Thyroid gland (tissue), 4 donors: ENCODE measurements at places on chromosomes 5 and 9.

DNA sequence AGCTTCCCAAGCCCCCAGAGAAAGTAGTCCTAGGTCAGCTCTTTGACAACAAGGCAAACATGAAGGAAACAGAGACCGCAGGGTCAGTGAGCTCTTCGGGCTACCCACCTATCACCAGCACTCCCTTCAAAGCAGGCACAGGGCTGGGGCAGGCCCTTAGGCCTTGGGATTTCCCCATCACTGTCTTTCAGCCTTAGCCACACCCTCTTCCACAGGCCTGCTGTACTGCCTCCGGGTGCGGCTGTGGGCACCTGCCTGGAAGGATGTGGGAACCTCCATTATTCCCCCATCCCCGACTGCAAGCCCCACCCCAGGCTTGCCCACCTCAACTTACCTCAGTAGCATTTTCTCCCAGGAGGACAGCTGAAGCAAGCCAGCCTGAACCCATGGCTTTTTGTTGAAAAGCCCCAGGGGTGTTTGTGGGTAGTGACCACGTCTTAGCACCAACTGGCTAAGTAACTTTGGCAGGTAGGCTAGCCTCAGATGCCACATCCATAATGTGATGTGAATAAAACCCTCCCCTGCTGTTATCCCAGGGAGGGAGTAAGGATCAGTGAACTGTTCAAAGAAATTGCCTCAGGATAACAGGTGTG lies 100.2 kb downstream of the PIK3R1 start:
- no peak for DNase-seq

- DNase-seq = no peak
These were observed 1.5 kb upstream of the SLC6A19 start for GRCh38 chr5:1199649-1200494.

DNA sequence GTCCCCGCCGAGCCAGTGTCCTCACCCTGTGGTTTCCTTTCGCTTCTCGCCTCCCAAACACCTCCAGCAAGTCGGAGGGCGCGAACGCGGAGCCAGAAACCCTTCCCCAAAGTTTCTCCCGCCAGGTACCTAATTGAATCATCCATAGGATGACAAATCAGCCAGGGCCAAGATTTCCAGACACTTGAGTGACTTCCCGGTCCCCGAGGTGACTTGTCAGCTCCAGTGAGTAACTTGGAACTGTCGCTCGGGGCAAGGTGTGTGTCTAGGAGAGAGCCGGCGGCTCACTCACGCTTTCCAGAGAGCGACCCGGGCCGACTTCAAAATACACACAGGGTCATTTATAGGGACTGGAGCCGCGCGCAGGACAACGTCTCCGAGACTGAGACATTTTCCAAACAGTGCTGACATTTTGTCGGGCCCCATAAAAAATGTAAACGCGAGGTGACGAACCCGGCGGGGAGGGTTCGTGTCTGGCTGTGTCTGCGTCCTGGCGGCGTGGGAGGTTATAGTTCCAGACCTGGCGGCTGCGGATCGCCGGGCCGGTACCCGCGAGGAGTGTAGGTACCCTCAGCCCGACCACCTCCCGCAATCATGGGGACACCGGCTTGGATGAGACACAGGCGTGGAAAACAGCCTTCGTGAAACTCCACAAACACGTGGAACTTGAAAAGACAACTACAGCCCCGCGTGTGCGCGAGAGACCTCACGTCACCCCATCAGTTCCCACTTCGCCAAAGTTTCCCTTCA lies 1.4 kb downstream of the GLIS3 start:
- DNase-seq = peak; percentile 68

- no peak for DNase-seq
These were observed 8.7 kb downstream of the ASTN2 start for GRCh38 chr9:117405950-117406705.

DNA sequence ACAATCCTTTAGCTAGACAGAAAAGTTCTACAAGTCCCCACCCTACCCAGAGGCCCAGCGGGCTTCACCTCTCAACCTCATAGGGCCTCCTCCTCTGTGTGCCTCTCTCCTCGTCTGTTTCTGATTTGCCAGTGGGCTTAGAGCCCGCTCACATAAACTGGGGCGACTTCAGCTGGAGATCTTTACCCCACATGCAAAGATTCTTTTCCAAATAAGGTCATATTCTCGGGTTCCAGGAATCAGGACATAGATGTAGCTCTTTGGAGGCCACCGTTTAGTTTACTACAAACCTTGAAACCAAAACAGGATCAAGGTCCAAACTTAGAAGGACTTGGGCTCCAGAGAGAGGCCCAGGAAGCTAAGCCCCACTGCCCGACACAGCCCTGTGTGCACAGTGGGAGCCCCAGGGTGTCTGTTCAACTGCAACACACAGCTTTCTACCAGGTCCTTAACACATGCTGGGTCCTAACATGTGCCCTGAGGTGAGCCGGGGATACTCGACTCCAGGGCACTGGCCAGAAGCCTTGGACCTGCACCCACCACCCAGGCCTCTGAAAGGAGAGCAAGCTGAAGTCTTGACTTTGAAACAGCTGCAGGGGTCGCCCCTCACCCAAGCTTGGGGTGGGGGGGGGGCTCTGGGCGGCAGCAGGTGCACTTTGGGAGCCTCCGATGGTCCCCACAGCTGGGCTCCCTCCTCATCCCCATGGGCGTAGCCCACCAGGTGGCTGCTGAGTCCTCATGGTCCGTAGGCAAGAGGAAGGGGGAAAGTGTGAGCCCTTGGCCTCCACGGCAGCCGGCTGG lies 26.8 kb upstream of the SLC12A7 start:
- no peak for DNase-seq

- no peak for DNase-seq
These were observed 4.5 kb upstream of the GRHPR start for GRCh38 chr9:37417857-37418618.

DNA sequence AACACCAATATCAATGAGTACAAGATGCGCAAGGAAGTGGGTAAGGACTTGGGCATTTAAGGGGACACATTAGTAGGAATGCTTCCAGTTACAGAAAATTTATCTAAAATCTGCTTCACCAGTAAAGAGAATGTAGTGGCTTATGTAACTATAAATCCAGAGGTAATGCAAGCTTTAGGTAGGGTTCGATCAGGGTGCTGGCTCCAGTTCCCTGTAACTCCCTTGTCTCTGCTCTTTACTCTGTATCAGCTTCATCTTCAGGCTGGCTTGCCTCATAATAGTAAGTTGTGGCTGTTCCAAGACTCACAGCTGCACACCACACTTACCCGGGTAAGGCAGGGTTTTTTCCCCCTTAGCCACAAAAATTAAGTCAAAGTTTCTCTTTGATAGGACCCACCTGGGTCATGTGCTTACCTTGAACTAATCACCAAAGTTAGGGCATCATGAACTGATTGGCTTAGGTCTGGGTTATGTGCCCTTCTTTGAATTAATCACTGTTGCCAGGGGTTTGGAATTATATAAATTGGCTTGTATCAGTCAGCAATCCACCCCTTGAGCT lies 35.5 kb downstream of the ARHGEF37 start:
- no peak for DNase-seq
